ENCODE measurements at places on chromosomes 11 and 22.

GRCh38 chr11:107457558-107458271 lies at the start of gene CWF19L2:
TSS of gene CWF19L2 (minus strand) at chr11:107457825. CDS start at chr11:107457816, 9 bp downstream.
- DNase-seq, result peak; percentile 83

GRCh38 chr11:64892838-64893193 lies 14.4 kb upstream of the EHD1 start:
- DNase-seq, result no peak

GRCh38 chr11:100827934-100828661 lies 141.0 kb downstream of the ARHGAP42 start:
- DNase-seq, result no peak

DNA sequence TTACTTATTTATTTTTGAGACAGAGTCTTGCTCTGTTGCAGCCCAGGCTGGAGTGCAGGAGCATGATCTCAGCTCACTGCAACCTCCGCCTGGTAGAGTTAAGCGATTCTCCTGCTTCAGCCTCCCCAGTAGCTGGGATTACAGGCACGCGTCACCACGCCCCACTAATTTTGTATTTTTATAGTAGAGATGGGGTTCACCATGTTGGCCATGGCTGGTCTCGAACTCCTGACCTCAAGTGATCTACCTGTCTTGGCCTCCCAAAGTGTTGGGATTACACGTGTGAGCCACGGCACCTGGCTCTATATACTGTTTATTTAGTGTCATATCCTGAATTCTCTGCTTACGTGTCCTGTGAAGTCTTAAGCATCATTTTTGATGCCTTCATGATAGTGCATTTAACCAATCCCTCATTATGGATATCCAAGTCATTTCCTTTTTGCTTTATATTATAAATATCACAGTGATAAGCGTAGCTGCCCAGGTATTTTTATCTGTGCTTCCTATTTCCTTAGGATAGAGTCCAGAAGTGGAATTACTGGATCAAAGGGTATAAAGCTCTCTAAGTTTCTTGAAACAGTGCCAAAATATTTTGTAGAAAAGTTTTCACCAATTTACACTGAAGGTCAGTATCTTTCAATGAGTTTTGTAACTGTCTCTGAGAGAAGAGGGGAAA lies 871 bp upstream of the SIDT2 start:
- no peak for DNase-seq

DNA sequence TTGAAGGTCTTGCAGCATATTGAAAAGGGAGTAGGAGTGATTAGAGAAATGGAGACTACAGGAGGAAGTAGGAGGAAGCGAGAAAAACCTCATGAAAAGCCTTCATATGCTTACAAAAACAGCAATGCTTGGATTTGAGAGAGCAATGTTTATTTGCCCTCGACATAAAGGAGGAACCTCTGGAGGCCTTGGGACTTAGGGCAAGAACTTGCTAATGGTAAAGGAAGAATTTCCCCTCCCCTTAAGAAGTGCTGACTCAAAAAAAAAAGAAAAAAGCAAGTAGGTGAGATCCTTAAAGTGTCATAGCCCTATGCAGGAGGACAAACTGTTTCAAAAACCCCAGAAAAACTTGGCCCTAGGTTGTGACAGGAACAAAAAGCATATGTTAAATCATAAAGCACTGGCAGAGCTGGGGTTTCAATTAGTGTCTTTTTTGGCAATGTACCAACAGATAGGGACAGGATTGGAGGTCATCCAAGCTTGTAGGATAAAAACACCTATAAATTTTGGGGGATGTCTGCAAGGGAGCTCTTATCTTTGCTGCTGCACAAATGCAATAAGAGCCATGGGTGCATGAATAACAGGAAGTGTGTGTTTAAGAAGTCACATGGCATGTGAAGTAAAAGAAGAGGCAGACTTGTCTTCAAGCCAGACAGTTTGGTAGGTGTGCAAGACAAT lies 4.9 kb downstream of the GLYAT start:
- no peak for DNase-seq

DNA sequence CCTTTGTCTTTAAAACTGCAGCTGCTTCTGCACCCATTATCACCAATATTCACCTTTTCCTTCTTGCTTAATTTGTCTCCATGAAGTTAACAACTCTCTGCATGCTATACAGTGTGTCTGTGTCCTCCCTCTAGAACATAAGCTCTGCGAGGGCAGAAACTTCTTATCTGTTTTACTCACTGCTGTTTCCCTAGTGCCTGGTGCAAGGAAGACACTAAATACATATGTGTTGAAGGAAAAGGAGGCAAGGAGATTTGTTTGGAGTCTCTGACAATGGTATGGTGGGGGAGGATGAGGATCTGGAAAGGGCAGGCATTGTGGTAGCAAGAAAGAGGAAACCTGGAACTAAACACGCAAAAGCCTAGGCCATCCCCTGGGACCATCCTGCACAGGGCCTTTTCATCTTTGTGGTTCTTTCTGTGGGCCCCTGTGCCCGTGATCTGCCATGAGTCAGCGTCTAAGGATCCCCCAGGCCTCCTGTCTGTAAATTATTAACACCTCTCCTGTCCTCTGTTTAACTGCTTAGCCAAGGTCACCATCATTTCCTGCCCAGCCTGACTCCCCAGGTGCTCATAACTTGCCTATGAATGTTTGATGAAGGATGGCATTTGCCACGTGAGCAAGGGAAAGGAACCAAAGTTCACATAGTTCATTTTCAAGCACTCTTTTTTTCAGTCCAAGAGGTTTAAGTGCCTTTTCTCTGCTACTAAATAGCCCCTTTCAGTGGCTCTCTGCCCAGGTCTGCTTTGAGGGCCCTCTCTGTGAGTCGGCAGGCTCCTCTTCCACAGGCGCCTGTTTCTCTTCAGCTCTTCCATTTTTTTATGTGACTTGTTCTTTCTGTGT lies 131.1 kb downstream of the RASSF10 start:
- DNase-seq, result no peak

GRCh38 chr11:61700720-61701119 lies 20.5 kb downstream of the DAGLA start:
- DNase-seq, result no peak

- DNase-seq, result peak; percentile 5
Measured at GRCh38 chr11:10653946-10654810, 39.4 kb downstream of the IRAG1 start.

DNA sequence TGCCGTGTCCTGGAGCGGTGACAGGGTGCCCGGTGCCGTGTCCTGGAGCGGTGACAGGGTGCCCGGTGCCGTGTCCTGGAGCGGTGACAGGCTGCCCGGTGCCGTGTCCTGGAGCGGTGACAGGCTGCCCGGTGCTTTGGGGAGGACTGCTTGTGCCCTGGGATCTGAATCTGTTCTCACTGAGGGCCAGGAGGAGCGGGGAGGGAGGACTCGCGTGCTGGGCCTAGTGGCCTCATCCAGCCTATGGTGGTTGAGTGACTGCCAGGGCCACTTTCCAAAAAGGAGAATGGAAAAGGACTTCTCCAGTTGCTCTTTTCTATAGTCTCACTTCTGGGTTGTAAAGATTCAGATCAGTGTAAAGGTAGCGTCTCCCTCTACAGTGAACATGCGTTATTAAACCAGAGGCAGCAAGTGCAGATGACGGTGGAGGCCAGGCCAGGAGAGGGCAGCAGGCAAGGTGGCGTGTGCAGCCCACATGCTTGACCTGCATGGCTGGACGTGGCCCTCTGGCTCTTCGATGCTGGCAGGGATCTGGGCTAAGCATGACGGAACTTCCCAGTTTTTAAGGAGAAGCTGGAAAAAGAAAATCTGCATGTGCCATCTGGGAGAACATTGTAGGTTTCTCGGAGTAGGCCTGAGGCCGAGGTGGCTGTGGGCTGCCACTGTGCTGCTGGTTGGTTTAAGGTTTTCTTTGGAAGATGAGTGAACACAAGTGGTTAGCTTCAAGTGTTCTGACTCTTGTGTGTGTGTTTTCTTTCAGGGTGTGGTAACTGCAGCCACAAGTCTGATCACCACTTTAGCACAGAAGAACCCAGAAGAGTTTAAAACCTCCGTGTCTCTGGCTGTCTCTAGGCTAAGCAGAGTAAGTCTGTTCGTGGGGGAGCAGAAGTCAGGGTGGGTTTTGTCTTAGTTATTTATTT lies 55.0 kb downstream of the AP2A2 start:
- no peak for DNase-seq

DNA sequence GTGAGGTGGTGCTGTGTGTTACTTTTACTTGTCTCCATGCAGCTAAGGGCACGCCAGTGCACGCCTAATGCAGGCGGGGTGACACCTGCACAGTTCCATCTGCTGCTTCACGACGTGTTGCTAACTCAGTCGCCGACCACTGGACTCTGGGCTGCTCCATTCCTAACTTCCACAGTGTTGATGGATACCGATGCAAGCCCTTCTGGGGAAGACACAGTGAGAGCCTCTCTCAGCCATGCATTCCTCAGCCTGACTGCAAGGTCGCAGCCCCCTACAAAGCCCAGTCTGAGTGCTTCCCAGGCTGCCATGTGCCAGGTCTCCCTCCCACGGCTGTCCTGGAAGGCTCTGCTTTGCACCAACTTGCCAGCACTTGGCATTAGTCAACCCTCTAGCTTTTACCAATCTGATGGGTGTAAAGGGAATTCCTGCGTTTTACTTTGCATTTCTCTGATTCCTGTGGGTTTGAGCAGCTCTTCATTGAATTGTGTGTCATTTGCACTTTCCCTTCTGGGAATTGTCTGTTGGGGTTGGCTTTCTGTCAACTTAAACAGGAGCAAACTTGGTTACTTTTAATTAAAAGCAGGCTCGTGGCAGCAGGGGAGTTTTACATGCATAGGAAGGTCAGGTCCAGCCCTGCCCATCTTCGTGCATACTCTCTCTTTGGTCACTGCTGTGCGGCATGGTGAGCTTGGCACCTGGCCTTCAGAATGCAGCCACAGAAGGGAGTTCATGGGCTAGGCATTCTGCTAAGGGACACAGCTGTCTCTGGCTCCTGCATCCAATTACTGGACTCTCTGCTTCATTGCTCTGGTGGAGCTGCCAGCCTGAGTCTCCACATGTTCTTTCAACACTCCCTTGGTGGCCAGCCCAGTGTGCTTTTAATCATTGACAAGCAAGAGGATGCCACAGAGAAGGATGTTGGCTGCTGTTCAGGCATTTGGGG lies 34.6 kb upstream of the SHANK2 start:
- no peak for DNase-seq

- DNase-seq, result no peak
Measured at GRCh38 chr11:96279018-96279895, 63.7 kb downstream of the MAML2 start.

GRCh38 chr11:121448011-121448410 lies 4.1 kb upstream of the SORL1 start:
- no peak for DNase-seq

DNA sequence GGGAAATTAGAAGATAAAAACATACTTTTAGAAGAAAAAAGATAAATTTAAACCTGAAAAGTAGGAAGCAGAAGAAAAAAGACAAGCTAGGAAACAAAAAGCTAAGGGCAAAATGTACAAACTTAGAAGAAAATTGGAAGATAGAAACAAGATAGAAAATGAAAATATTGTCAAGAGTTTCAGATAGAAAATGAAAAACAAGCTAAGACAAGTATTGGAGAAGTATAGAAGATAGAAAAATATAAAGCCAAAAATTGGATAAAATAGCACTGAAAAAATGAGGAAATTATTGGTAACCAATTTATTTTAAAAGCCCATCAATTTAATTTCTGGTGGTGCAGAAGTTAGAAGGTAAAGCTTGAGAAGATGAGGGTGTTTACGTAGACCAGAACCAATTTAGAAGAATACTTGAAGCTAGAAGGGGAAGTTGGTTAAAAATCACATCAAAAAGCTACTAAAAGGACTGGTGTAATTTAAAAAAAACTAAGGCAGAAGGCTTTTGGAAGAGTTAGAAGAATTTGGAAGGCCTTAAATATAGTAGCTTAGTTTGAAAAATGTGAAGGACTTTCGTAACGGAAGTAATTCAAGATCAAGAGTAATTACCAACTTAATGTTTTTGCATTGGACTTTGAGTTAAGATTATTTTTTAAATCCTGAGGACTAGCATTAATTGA lies 1.0 kb downstream of the MALAT1 start:
- DNase-seq, result no peak

GRCh38 chr22:47030143-47030661 lies 267.8 kb downstream of the TBC1D22A start:
- DNase-seq, result no peak

- DNase-seq, result no peak
Measured at GRCh38 chr11:112523951-112524350, 263.3 kb upstream of the PLET1 start.

DNA sequence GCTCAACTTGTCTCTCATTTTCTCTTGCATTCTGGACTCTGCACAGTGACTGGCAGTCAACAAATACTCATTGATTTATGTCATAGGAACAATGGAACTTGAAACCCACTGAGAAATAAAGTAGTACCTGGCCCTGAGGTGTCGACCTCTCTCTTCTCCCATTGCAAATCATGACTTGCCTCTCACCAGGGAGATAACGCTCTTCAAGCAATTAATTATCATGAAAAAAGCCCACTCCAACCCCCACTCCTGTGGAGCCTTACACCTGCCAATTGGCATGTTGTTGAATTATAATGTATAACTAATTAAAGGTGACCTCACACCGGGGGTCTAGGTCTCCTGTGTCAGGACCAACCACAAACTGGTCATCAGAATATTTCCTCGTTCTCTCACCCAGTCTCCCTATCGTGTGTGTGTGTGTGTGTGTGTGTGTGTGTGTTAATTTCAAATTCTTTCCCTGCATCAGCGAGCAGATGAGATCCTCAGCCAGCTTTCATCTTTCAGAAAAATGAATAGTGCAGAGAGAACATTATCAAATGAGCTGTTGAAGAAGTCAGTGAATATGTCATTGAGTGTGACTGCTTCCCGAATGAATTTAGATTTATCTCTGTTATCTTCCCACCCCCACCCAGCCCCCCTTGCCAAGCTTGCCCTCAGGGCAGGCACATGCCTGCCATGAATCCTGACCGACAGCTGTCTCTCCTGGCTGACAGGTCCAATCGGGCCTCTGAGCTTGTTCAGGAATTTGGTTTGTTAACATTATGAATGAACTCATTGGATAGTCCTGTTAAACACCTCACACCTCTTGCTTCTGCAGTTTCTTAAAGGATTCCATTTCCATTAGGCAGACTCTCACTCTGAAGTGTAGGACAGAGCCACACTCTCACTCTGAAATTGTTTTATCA lies 357.4 kb downstream of the INSC start:
- no peak for DNase-seq

GRCh38 chr11:279966-280705 lies 1.9 kb downstream of the NLRP6 start:
- DNase-seq, result no peak

- no peak for DNase-seq
Measured at GRCh38 chr11:3198815-3199214, 19.8 kb downstream of the MRGPRG start.

- no peak for DNase-seq
Measured at GRCh38 chr22:44268431-44269116, 44.2 kb downstream of the SHISAL1 start.
